ENCODE measurements at places on chromosomes 12 and 14. TPM values are rescaled to one million over a fixed set of nuclear protein-coding genes. Genes with fewer than 3 reads are reported as not detected.

DNA sequence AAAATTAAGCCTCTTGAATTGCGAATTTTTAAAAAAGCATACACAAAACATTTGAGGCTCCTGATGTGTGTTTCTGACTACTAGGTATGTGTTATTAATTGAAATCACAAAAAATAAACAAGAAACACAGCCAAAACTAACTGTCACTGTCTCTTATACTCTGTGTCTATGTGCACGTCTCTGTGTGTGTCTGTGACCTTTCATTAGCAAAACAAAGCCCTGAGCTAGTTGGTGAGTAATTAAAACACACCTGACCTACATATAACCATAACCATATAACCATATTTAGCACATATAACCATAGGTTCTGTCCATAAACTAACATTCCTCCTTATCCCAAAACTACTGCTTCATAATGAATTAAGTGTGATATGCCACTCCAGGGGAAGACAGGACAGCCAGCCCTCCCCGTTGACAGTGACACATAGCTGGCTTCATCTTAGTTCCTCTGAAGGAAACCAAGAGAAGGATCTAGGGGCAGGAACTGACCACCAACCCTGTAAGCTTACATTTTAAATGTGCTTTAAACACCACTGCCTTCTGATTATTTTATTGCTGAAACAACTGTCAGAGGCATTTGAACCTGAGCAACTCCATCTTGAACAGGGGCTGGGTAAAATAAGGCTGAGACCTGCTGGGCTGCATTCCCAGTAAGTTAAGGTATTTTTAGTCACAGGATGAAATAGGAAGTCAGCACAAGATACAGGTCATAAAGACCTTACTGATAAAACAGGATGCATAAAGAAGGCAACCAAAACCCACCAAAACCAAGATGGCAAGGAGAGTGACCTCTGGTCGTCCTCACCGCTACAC, 106.7 kb downstream of the PPP2R5E start:
- peaks cover 73% of the 10 kb centered on the region for H3K4me1 ChIP-seq
- no peak for DNase-seq
- no peak overlapping the region for H3K4me3 ChIP-seq
- H3K27ac ChIP-seq, result peak overlapping the region; percentile 67
- no peaks in the 10 kb centered on the region for H3K27me3 ChIP-seq
- H3K36me3 ChIP-seq, result no peaks in the 10 kb centered on the region

USP44 gene
- 17.8 TPM for total RNA-seq

- H3K27me3 ChIP-seq, result no peaks in the 10 kb centered on the region
- DNase-seq, result no peak
- no peak overlapping the region for H3K4me3 ChIP-seq
- H3K27ac ChIP-seq, result no peak overlapping the region
Observed at GRCh38 chr12:94047781-94048567, 100.4 kb upstream of the PLXNC1 start.

DNA sequence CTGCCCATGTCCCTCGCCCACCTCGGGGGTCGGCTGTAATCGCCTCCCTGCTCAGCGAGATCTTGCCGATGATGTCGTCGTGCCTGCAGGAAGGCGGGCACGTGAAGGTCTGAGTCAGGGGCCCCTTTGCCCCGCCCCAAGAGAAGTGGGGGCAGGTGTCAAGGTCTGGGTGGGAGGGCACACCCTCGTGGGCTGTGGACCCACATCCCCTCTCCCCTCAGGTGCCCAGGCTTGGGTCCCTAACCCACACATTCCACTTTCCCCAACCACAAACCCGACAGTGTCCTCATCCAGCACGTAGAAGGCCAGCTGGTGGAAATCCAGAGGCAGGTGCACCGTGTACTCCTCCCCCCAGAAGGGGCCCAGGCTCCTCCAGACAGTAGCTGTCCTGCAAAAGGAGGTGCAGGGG, 7.8 kb downstream of the RASAL1 start:
- H3K27me3 ChIP-seq, result peaks cover 5% of the 10 kb centered on the region
- no peaks in the 10 kb centered on the region for H3K36me3 ChIP-seq
- peak; percentile 15 for DNase-seq
- no peak overlapping the region for H3K27ac ChIP-seq
- H3K4me3 ChIP-seq, result no peak overlapping the region

- H3K36me3 ChIP-seq, result no peaks in the 10 kb centered on the region
- no peak overlapping the region for H3K4me3 ChIP-seq
- H3K27ac ChIP-seq, result no peak overlapping the region
- H3K4me1 ChIP-seq, result peaks cover 9% of the 10 kb centered on the region
- no peak for DNase-seq
Observed at GRCh38 chr12:63994704-63995103, 150.2 kb downstream of the SRGAP1 start.

- H3K4me3 ChIP-seq, result no peak overlapping the region
- no peak overlapping the region for H3K27ac ChIP-seq
- no peaks in the 10 kb centered on the region for H3K27me3 ChIP-seq
- DNase-seq, result no peak
- H3K4me1 ChIP-seq, result peaks cover 25% of the 10 kb centered on the region
Observed at GRCh38 chr14:74704656-74705055, 8.2 kb downstream of the AREL1 start.

DNA sequence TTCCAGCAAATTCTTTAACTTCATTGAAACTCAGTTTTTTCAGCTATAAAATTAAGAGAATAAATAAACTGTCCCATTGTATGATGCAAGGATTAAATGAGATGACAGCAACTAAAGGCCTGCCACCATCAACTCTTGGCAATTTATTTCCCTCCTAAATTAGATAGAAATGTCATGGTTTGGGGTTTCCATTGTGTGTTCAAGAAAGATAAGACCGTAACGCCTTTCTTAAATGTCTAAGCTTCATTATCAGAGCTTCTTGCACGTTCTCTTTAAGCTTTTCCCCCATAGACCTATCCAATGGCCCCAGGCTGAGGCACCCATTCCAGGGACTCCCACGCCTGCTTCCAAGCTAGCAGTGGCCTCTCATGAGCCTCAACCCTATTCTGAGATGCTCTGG, 281.9 kb downstream of the CACNA1C start:
- no peaks in the 10 kb centered on the region for H3K36me3 ChIP-seq
- H3K4me1 ChIP-seq, result peaks cover 26% of the 10 kb centered on the region
- no peaks in the 10 kb centered on the region for H3K27me3 ChIP-seq
- H3K27ac ChIP-seq, result no peak overlapping the region

DNA sequence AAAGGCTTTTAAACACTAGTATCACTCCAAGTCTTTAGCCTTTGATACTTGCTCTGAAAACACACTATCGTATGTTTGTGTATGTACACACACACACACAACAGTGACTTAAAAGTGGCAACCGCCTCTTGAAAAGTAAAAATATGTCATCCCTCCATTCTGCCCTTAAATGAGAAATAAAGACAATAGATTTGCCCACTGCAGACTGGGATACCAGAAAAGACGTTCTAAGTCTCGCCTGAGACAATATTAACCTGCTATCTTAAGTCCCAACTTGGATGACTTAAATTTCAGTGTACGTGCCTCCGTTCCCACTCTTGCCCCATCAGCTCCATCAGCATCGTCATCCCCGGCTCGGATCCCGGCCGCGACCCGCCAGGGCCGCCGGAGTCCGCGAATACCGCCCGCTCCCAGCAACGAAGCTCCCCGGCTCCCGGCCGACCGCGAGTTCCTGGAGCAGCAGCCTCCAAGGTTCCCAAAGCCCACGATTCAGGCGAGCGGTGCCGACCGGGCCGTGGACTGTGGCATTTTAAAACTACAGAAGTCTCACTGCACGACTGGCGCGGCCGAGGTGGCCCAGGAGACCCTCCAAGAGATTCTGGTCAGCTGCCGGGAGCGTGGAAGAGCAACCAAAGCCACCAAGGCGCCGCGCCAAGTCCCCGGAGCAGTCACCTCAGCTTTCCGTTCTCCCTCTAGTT, 2.8 kb upstream of the ARID2 start:
- no peaks in the 10 kb centered on the region for H3K27me3 ChIP-seq
- H3K27ac ChIP-seq, result peak overlapping the region; percentile 97
- peak; percentile 72 for DNase-seq
- peaks cover 43% of the 10 kb centered on the region for H3K4me1 ChIP-seq
- H3K36me3 ChIP-seq, result no peaks in the 10 kb centered on the region
- H3K4me3 ChIP-seq, result peak overlapping the region; percentile 85

DNA sequence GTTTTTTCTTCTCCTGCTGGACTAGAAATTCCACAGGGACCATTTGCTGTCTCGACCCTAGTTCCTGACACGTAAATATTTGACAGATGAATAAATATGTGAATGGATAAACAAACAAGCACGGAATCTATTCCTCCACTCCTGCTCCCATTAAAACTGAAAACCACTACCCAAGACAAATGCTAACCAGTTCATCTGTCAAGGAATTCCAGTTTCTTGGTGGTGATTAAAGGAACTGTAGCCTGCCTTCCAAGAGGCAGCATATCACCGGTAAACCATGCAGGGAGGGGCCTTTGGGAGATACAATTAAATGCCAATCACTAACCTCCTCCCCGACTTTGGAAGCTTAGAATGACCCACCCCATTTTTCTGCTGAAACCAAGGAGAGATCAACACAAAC, 95.4 kb downstream of the TTC7B start:
- no peaks in the 10 kb centered on the region for H3K4me1 ChIP-seq
- no peak overlapping the region for H3K4me3 ChIP-seq
- H3K27ac ChIP-seq, result no peak overlapping the region
- no peaks in the 10 kb centered on the region for H3K36me3 ChIP-seq

- no peak overlapping the region for H3K4me3 ChIP-seq
- peak overlapping the region; percentile 46 for H3K27ac ChIP-seq
- H3K27me3 ChIP-seq, result peaks cover 4% of the 10 kb centered on the region
- H3K4me1 ChIP-seq, result peaks cover 63% of the 10 kb centered on the region
- DNase-seq, result no peak
- no peaks in the 10 kb centered on the region for H3K36me3 ChIP-seq
Observed at GRCh38 chr12:54427106-54427505, 8.0 kb upstream of the ITGA5 start.

DNA sequence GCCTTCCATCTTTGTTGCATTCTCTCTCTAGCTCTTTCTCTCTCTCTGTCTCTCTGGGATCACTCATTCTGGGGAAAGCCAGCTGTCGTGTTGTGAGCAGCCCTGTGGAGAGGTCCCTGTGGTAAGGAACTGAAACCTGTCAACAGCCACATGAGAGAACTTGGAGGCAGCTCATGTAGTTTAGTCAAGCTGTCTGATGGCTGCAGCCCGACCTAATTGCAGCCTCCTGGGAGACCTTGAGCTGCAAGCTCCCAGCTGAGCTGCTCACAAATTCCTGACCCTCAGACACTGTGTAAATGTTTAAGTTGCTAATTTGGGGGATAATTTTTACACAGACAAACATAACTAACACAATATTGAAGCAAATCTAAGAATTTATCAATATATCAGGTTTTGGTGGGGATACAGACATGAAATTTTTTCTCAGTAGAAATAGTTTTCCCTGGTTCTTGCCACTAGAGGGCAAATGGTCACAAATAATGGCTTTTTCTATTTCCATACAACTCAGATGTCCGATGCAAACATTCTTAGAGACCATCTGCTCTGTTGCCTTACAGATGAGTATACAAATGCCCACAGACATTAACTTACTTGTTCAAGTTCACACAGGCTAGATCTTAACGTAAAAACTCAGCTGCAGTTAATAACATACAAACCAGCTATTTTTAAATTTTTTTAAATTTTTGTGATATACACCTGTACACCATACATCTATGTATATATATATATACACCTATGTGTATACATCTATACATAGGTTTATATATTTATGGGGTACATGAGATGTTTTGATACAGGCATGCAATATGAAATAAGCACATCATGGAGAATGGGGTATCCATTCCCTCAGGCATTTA, 15.5 kb upstream of the KRR1 start:
- DNase-seq, result no peak
- no peaks in the 10 kb centered on the region for H3K4me1 ChIP-seq
- H3K36me3 ChIP-seq, result no peaks in the 10 kb centered on the region
- no peak overlapping the region for H3K4me3 ChIP-seq
- no peak overlapping the region for H3K27ac ChIP-seq
- H3K27me3 ChIP-seq, result no peaks in the 10 kb centered on the region

DNA sequence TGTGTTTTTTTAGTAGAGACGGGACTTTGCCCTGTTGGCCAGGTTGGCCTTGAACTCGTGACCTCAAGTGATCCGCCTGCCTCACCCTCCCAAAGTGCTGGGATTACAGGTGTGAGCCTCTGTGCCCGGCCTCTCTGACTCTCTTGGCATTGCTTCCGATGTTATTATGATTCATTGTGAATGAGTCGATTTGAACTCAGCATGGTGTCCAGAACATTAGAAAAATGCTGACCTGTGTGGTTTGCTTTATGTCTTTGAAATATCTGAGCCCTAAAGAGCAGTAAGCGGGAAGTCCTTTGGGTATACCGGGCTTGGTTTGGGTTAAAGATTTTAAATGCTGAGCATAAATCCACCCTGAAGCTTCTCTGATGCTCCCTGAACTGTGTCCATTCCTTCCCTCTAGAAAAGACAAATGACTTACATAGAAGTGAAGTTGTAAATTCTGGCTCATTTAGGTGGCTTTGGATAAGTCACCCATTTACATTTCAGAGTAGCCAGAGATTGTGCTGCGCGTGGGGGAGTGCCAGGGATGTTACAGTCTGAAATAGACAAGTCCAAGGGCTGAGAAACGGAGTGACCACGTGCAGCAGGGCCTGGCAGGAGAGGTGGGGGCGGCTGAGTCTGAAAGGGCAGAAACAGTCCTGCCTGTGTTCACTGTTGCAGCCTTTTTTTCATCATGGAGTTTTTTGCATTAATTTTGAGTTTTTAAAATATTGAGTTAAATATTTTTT, 39.6 kb downstream of the SLC15A4 start:
- no peak overlapping the region for H3K4me3 ChIP-seq
- no peaks in the 10 kb centered on the region for H3K36me3 ChIP-seq
- H3K27me3 ChIP-seq, result no peaks in the 10 kb centered on the region
- no peaks in the 10 kb centered on the region for H3K4me1 ChIP-seq
- H3K27ac ChIP-seq, result no peak overlapping the region

GRCh38 chr14:99120526-99121318, 151.3 kb downstream of the BCL11B start:
- no peak for DNase-seq
- H3K27me3 ChIP-seq, result peaks cover 30% of the 10 kb centered on the region
- no peaks in the 10 kb centered on the region for H3K36me3 ChIP-seq
- H3K4me1 ChIP-seq, result no peaks in the 10 kb centered on the region
- H3K27ac ChIP-seq, result no peak overlapping the region
- no peak overlapping the region for H3K4me3 ChIP-seq

All from lower lobe of right lung (tissue), 2 donors.